ENCODE measurements at places on chromosomes 6 and 20.

DNA sequence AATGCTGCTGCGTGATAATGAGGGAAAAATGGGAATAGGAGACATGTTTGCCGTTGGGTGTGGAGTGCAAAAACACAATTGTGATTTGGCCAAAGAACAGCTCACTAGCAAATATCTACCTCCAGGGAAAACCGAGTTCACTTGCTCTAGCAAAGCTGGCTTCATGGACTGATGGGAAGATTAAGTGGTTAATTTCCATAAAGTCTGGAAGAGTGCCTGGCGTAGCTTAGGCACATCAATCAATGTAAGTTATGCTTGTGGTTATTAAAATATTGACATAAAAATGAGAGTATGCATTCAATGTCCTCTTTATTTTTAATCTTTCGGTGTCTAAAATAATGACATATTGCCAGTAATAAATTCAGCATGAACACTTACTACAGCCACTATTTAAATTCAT, 267.5 kb downstream of the SMOC2 start:
- no peak for DNase-seq

DNA sequence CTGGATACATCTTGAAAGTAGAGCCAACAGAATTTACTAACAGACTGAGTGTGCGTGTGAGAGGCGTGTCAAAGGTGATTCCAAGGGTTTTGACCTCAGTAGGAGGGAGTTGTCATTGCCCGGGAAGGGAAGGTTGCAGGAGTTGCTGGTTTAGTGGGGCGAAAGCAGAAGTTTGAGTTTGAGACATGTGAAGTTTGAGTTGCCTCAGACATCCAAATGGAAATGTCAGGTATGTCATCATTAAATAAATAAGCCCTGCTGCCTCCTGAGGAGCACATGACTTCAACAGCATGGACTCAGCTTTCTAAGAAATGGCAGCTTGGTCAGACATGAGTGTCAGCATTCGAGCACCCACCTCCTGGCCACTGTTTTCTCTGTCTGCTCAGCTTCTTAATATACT, 26.6 kb upstream of the TGM2 start:
- DNase-seq = no peak

DNA sequence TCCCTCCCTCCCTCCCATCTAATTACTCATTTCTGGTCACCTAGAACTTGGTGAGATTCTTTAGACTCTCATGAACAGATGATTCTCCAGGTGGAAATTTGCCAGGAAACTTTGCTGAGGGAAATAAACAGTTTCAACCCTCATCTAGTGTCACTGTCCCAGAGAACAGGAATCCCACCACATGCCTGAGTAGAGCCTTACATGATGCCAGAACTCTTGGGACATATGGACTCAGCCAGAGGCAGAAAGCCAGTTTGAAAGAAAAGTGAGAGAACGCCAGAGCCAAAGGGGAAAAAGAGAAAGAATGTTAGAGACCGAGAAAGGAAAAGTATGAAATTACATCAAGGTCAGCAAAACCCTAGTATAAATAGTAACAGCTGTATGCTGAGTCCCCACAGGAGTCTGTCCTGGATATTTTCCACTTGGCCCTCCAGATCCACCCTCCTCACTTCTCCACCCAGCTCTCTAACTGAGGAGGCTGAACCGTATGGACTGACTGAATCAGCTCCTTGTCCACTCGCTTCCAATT, 127.5 kb upstream of the COL21A1 start:
- DNase-seq = no peak

DNA sequence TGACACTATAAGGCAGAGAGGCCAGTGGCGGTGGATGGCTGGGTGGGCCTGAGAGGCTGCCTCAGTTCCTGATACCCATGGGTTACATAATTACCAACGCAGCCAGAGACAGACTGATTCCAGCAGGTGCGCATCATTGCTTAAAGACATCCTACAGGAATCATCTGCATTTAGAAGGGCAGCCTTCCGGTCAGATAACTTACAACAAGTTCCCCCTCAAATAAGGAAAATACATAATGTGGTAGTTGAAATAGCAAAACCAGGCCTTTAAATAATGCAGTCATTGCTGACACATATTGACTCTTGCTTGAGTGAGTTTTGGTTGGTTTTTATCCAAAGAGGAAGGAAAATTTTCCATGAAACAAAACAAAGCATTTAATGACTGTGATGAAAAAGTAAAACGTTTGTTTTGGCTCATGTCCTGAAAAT, 81.9 kb downstream of the SIM1 start:
- DNase-seq = no peak

DNA sequence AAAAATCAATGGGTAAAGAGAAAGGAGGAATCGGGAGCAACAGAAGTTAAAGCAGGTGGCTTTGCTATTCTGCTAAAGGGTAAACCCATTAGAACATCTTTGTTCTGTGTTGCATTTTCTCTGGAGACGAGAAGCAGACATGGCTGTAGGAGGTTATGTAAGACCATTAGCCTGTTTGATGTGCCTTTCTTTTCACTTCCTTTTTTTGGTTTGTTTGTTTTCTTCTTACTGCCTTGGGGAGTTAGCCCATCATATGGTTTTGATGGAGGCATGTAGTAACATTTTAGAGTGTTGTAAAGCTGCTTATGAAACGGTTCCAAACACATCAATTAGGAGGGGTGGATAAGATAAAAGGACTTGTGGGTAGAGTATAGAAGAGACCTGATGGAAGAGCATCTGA, 131.0 kb downstream of the DOK5 start:
- no peak for DNase-seq

- DNase-seq = no peak
Observed at GRCh38 chr20:25543068-25543467, 42.3 kb downstream of the NINL start.

DNA sequence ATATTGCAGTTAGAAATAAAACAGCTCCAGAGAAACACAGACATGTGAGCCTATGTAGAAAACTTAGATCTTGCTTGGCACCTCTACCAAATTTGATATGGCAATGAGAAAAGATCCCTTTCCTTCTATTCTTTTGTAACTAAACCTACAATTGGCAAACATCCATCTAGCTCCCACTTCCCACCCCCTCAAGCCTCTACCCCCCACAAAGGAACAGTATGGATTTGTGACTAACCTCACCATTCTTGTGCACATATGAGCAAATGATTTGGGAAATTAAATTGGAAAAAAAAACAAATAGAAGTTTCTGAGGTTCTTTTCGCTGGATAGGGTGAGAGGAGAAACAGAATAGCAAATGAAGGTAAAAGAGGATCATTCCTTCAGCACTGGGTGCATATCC, 85.8 kb upstream of the TIAM2 start:
- no peak for DNase-seq

DNA sequence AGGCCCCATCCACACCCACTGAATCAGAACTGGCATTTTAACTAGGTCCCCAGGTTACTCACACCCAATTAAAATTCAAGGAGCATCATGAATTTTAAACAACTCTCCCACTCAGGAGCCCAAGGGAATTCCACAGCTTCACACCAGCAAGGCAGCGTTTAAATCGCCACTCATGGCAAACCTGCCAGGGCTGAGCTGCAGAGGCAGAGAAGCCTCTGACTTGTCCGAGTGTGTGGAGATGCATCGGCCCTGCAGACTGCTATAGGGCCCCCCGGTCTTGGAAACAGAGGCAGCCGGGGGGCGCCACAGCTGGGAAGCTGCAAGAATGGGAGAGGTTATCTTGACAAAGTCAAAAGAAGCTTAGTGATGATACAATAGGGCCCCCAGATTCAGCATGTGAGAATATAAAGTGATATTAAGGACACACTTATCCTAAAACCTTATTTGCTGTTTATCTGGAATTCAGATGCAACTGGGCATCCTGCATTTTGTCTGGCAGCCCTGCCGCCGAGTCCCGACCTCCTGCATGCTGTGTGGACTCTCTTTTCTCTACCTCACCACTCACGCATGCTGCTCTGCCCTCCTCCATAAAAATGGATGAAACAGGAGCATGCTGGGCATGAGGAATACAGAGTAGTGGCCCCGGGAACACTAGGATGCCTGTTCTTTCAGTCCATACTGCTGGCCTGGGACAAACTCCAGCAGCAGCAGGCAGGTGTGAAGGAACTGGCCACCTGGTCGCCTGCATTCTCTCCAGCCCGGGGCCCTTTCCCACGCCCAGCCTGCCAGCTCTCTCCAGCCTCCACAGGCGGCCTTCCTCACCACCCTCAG, 126.1 kb downstream of the PXDC1 start:
- no peak for DNase-seq

- no peak for DNase-seq
Observed at GRCh38 chr20:63885264-63886053, 9.5 kb upstream of the DNAJC5 start.

GRCh38 chr20:40636486-40636885, 52.5 kb downstream of the MAFB start:
- no peak for DNase-seq

- DNase-seq = no peak
Observed at GRCh38 chr6:51301962-51302361, 483.3 kb downstream of the TFAP2B start.

DNA sequence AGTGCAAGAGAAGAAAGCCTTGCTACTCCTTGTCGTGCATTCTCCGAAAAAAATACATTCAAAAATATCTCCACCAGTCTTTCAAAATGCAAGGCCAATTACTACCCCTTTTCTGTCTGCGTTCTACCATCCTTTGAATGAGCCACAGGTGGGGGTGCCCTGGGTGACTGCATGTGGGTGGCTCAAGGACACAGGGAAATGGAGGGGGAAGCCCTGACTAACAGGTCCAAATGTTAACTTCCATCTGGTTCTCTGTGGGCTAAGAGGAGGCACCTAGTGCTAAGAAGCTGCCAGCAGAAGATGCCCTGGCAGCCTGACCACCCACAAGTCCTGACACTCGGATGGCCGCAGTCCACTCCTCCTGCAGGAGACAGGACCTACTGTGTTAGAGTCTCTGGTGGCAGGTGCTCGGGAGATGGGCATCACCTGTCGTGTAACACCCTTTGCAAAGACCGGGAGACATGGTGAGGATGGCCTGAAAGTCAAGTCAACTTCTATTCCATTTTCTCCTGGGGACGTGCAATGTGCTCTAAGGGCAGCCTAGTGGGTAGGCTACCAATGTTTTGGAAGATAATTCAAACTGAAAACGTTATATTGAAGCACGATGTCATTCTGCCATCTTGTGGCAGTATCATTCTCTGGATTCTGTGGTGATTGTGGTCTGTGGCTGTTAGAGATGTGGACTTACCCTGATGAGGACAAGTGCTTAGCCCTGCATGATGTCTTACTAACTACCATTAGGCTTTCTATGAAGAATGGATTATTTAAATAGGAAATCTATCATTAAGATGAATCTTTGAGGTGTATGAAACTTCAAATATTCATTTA, 27.4 kb upstream of the IGF2R start:
- DNase-seq = no peak

- DNase-seq = no peak
Observed at GRCh38 chr20:47968541-47969310, 183.4 kb upstream of the SULF2 start.

Measured in right kidney (tissue), 9 donors.